Iris pigment epithelial cell (primary cell): ENCODE measurements at places on chromosomes 7 and 10.

GRCh38 chr7:44379366-44380188, 54.2 kb upstream of the CAMK2B start:
- peak; percentile 41 for DNase-seq

DNA sequence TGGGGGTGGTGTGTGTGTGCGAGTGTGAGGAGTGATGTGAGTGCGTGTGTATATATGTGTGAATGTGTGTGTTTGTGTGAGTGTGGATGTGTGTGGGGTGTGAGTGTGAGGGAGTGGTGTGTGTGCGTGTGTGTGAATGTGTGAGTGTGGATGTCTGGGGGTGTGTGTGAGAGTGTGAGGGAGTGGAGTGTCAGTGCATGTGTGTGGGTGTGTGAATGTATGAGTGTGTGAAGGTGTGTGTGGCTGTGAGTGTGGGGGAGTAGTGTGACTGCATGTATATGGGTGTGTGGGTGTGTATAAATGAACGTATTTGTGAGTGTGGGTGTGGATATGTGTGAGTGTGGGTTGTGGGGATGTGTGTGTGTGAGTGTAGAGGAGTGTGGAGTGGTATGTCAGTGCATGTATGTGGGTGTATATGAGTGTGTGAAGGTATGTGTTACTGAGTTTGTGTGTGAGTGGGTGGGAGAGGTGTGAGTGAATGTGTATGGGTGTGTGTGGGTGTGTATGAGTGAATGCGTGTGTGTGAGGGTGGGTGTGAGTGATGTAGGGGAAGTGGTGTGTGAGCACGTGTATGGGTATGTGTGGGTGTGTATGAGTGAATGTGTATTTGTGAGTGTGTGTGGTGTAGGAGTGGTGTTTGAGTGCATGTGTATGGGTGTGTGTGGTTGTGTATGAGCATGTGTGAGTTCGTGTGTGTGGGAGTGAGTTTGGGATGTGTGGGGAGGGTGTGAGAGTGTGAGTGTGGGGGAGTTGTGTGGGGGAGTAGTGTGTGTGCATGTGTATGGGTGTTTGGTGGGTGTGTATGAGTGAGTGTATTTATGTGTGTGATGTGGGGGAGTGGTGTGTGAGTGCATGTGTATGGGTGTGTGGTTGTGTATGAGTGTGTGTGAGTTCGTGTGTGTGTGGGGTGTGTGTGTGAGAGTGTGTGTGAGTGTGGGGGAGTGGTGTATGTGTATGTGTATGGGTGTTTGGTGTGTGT, 28.5 kb upstream of the NUB1 start:
- no peak for DNase-seq

DNA sequence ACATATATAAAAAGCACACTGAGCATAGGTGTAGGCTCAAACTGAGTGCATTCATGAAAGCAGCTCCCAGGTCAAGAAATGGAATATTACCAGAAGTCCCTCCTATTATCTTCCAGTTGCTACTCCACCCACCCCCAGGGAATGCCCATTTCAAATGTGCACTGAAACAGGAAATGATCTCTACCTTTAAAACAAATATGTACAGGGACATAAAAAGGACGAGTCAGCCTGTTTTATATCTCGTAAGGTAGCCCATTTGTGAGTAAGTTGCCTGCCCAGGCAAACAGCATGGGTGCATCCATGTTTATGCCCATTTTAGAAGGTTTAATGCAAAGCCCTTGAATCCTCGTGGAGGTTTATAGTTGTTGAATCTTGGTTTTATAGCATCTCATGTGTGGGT, 10.4 kb downstream of the FFAR4 start:
- DNase-seq: no peak

DNA sequence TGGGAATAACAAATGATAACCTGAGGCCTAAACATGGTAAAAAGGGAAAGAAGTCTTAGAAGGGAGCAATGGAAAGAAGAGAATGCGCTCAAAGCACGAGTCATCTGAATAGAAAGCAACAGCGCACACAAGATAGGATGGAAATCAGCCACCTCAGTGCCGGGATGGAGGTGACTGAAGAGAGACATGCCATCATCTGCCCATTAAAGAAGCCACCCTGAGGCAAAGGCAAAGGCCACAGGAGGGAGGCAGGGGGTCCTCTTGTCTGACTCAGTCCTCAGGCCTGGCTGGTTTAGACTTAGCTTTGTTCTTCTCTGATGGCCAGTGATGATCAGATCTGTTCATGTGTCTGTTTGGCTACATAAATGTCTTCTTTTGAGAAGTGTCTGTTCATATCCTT, 180.6 kb downstream of the CHCHD3 start:
- no peak for DNase-seq

GRCh38 chr7:50826371-50827172, 43.9 kb upstream of the GRB10 start:
- peak; percentile 88 for DNase-seq

GRCh38 chr10:63294781-63295180, 161.7 kb downstream of the NRBF2 start:
- no peak for DNase-seq

GRCh38 chr7:58086461-58086860, 636.5 kb downstream of the ZNF716 start:
- no peak for DNase-seq

DNA sequence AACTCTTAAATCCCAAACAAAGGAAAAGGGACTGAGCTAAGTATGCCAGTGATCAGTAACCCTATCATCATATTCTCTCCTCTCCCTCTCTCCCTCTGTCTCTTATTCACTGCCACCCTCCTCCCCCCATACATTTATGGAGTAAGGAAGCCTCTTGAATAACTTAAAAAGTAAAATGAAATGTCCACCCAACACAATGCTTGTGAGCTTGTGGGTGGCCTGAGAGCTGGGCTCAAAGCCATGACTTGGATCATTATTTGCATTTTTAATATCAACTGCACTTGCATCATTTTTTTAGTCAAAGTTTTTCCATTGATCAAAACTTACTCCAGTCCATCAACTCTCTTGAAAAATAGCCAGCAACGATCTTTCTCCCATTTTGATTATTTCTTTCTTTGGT, 46.8 kb downstream of the FAM107B start:
- DNase-seq: no peak
